Ascending aorta (tissue), 2 donors: ENCODE measurements at places on chromosomes 3 and 15. TPM values are rescaled to one million over a fixed set of nuclear protein-coding genes. Genes with fewer than 3 reads are reported as not detected.
A peak's percentile ranks its signal among the peaks of the same experiment; 100 is the strongest.

DNA sequence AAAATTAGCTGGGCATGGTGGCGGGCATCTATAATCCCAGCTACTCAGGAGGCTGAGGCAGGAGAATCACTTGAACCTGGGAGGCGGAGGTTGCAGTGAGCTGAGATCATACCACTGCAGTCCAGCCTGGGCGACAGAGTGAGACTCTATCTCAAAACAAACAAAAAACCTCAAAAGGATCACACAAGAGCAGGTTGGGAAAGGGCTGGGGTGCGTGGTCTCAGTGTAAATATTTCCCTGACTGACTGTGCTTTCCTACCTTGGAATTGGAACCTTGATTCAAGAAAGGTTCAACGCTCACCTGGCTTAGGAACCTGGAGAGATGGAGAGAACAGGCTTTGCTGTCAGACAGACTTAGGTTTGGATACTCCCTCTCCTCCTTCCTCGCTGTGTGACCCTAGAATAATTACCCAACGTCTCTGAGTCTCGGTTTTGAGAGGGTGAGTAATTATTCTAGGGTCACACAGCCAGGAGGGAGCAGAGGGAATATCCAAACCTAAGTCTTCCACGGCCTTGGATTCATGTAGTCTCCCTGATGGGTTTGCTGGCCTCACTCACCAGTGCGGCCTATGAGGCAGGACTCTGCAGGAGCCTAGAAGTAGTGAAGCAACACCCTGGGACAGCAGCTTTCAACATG lies 24.6 kb downstream of the CYP19A1 start:
- DNase-seq: no peak
- H3K27me3 ChIP-seq: no peaks in the 10 kb centered on the region
- H3K36me3 ChIP-seq: no peaks in the 10 kb centered on the region
- H3K4me1 ChIP-seq: no peaks in the 10 kb centered on the region

- peaks cover 14% of the 10 kb centered on the region for H3K4me1 ChIP-seq
- DNase-seq: no peak
- H3K36me3 ChIP-seq: no peaks in the 10 kb centered on the region
- H3K4me3 ChIP-seq: peak overlapping the region; percentile 56
- peak overlapping the region; percentile 86 for H3K27ac ChIP-seq
Measured at GRCh38 chr3:114623420-114624046, 329.7 kb downstream of the TIGIT start.

GRCh38 chr3:186261638-186262037 lies 100.4 kb downstream of the DGKG start:
- H3K27me3 ChIP-seq: no peaks in the 10 kb centered on the region
- H3K27ac ChIP-seq: no peak overlapping the region
- no peak for DNase-seq
- no peak overlapping the region for H3K4me3 ChIP-seq

- peak overlapping the region; percentile 33 for H3K27ac ChIP-seq
- peaks cover 32% of the 10 kb centered on the region for H3K4me1 ChIP-seq
- no peak for DNase-seq
Measured at GRCh38 chr3:30613133-30613825, 6.9 kb downstream of the TGFBR2 start.

DNA sequence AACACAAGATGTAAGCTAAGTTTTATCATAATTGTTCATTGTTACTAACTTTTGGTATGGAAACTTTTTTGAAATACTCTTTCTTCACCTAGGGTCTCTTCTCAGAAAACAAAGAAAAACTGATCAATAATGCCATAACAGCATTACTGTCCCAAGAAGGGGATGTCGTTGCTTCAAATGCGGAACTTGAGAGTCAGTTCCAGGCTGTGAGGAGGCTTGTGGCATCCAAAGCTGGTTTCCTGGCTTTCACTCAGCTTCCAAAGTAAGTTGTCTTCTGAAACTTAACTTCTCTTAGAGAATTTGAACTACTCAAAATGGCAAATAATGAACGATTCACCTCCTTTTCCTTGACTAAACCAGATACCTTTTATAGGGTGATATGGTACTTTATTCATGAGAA lies 39.3 kb downstream of the DNAJC13 start:
- H3K36me3 ChIP-seq: peaks cover 66% of the 10 kb centered on the region
- DNase-seq: no peak
- H3K27ac ChIP-seq: no peak overlapping the region
- H3K4me1 ChIP-seq: no peaks in the 10 kb centered on the region
- H3K27me3 ChIP-seq: no peaks in the 10 kb centered on the region
- H3K4me3 ChIP-seq: no peak overlapping the region

The CCDC80 gene
- 160 TPM for total RNA-seq

The GOLGA8R gene
- not detected for total RNA-seq

- no peaks in the 10 kb centered on the region for H3K4me1 ChIP-seq
- H3K27me3 ChIP-seq: no peaks in the 10 kb centered on the region
- no peak for DNase-seq
- no peak overlapping the region for H3K27ac ChIP-seq
Measured at GRCh38 chr3:55474213-55474632, 12.9 kb downstream of the WNT5A start.

DNA sequence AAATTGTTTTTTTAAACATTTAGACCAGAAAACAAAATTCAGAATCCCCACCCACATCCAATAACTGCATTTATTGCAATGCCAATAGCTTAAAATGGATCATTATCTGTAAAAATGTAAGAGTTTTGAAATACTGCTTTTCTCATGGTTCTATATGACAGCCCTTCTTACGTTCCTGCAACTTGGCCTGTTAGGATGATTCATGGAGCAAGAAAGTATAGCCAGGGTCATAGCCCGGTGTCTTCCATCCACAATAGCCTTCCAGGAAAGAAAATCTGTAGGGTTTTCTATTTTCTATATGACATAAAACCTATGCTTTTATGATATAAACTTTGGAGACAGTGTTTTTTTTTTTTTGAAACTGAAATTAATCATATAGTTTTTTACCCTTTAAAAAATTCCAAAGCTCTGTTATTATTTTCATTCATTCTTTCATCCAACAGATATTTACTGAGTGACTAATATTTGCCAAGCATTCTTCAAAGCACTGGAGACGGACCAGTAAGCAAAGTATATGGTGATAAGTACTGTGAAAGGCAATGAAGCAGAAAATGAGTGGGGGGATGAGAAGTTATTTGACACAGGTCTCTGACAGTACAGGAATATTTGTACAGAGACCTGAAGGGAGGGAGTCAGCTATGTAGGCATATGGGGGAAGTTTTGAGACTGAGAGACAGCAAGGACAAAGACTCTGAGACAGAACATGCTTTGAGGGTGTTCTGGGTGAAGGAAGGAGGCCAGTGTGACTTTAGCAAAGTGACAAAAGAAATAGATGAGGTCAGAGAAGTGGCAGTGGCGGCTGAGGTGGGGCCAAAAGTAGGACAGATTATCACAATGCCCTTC lies 29.0 kb upstream of the SLC2A2 start:
- no peaks in the 10 kb centered on the region for H3K27me3 ChIP-seq
- no peak for DNase-seq
- no peak overlapping the region for H3K4me3 ChIP-seq
- no peak overlapping the region for H3K27ac ChIP-seq
- no peaks in the 10 kb centered on the region for H3K4me1 ChIP-seq
- H3K36me3 ChIP-seq: no peaks in the 10 kb centered on the region

DNA sequence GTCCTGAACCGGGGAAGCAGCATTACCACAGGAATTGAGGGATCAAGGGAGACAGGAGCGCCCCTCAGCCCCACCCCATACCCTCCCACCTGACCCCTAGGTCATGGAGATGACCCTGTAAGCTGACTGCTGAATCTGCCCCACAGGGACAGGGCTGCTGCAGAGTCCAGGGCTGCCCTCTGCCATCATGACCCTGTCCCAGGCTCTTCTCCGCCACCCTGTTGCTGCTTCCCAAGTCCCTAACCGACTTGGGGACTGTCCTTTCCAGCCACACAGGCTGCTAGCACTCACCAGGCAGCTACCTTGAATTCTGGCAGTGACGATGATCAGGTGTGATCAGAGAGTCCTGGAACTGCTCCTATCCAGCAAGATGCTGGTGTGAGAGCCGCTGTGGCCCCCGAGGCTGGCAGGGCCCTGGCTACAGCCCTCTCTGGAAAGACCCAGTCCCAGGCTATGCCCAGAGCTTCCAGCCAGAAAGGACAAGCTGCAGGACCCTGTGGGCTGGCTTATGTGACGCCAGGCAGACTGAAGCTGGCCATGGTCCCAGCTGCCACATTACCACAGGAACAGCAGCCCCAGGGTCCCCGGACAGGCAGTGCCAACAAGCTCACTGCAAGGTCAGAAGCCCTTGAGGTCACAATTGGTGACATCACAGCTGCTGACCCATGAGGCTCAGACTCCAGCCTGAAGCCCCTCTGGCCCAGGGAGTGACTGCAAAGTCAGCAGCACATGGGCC lies at the start of gene C3orf22:
C3orf22 (minus strand) TSS at position 597 of the 736 bp plus-strand sequence. CDS start 5,542 bp downstream, outside the sequence.
- H3K4me1 ChIP-seq: no peaks in the 10 kb centered on the region
- no peaks in the 10 kb centered on the region for H3K27me3 ChIP-seq
- no peak within 1 kb of the TSS for H3K27ac ChIP-seq
- DNase-seq: no peak

DNA sequence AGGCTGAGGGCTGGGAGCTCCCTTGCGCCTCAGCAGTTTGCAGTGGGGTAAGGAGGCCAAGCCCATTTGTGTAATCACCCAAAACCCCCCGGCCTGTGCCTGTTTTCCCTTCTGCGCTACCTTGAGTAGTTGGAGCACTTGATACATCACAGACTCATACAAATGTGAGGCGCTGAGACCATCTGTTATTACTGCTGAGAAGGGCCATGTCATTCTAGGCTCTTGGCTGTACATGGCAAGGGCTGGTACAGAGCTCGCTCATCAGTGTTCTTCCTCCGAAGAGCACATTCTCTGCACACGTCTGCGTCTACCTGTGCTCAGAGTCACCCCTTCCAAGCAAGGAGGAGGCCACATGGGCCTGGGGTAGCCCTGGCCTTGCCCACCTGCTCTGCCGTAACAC lies 9.3 kb downstream of the PLA2G4B start:
- no peak overlapping the region for H3K4me3 ChIP-seq
- no peak overlapping the region for H3K27ac ChIP-seq
- DNase-seq: no peak
- no peaks in the 10 kb centered on the region for H3K27me3 ChIP-seq
- no peaks in the 10 kb centered on the region for H3K4me1 ChIP-seq

GRCh38 chr3:96803870-96804269 lies 10.5 kb upstream of the EPHA6 start:
- H3K27me3 ChIP-seq: no peaks in the 10 kb centered on the region
- no peak overlapping the region for H3K27ac ChIP-seq
- H3K4me3 ChIP-seq: no peak overlapping the region
- no peaks in the 10 kb centered on the region for H3K4me1 ChIP-seq
- DNase-seq: no peak
- no peaks in the 10 kb centered on the region for H3K36me3 ChIP-seq

DNA sequence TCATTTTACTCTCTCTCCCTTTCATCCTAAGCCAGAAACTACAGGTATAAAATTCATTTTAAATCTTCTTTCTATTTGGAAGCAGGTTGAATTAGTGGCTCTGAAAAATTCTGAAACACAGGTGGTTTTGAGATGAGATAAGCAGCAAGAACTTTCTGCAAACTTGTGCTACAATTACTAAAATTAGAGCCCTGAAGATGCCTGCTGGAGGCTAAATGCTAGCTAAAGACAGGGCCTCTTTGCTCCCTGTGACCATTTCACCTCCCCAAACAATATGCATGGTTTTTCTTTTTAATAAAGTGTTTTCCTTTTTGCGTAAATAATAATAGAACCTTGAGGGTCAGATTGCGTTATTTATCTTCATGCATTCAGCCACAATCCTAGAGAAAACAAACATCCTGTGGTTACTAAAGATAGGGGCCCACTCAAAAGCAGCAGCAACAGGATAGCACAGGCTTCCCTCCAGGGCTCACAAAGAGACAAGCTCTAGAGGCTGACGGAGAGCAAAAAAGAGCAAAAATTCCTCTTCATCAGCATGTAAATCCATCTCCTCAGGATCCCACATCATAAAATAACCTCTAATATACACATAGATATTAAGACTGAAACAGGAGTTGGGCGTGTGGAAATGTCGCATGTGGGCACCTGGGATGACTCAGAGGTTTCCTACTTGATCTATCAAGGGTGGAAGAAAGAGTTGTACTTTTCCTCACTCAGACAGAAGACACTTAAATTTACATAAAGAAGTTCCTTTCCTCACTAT lies 26.5 kb upstream of the CP start:
- H3K4me3 ChIP-seq: no peak overlapping the region
- no peak for DNase-seq
- no peaks in the 10 kb centered on the region for H3K36me3 ChIP-seq
- H3K4me1 ChIP-seq: peaks cover 32% of the 10 kb centered on the region
- H3K27me3 ChIP-seq: no peaks in the 10 kb centered on the region
- peak overlapping the region; percentile 9 for H3K27ac ChIP-seq

The ANKRD63 gene
- total RNA-seq: not detected

- DNase-seq: no peak
- H3K4me3 ChIP-seq: no peak overlapping the region
- no peaks in the 10 kb centered on the region for H3K4me1 ChIP-seq
- H3K36me3 ChIP-seq: no peaks in the 10 kb centered on the region
- no peak overlapping the region for H3K27ac ChIP-seq
Measured at GRCh38 chr3:180478695-180479094, 123.3 kb upstream of the TTC14 start.

GRCh38 chr3:33430571-33430970 lies 9.6 kb downstream of the UBP1 start:
- peaks cover 2% of the 10 kb centered on the region for H3K4me1 ChIP-seq
- H3K36me3 ChIP-seq: no peaks in the 10 kb centered on the region
- H3K27ac ChIP-seq: no peak overlapping the region
- no peak overlapping the region for H3K4me3 ChIP-seq
- no peaks in the 10 kb centered on the region for H3K27me3 ChIP-seq
- DNase-seq: no peak

GRCh38 chr3:40258064-40258463 lies 51.4 kb upstream of the EIF1B start:
- H3K27ac ChIP-seq: no peak overlapping the region
- no peak overlapping the region for H3K4me3 ChIP-seq
- no peaks in the 10 kb centered on the region for H3K36me3 ChIP-seq
- H3K4me1 ChIP-seq: no peaks in the 10 kb centered on the region
- H3K27me3 ChIP-seq: no peaks in the 10 kb centered on the region

The SERINC4 gene
- not detected for total RNA-seq

The ZBBX gene
- total RNA-seq: not detected

- no peak overlapping the region for H3K4me3 ChIP-seq
- no peak for DNase-seq
- no peaks in the 10 kb centered on the region for H3K27me3 ChIP-seq
- no peak overlapping the region for H3K27ac ChIP-seq
- H3K36me3 ChIP-seq: no peaks in the 10 kb centered on the region
Measured at GRCh38 chr3:159432682-159433340, 555.8 kb upstream of the IL12A start.

The GRIP2 gene
- total RNA-seq: 0.21 TPM

The IRAK2 gene
- 1.3 TPM for total RNA-seq
